ENCODE measurements at places on chromosomes 7 and 10.
A peak's percentile ranks its signal among the peaks of the same experiment; 100 is the strongest.

- DNase-seq, result no peak
Measured at GRCh38 chr10:2623675-2624274, 443.6 kb upstream of the PFKP start.

GRCh38 chr10:114686013-114686412 is 27.9 kb upstream of the ABLIM1 start:
- no peak for DNase-seq

DNA sequence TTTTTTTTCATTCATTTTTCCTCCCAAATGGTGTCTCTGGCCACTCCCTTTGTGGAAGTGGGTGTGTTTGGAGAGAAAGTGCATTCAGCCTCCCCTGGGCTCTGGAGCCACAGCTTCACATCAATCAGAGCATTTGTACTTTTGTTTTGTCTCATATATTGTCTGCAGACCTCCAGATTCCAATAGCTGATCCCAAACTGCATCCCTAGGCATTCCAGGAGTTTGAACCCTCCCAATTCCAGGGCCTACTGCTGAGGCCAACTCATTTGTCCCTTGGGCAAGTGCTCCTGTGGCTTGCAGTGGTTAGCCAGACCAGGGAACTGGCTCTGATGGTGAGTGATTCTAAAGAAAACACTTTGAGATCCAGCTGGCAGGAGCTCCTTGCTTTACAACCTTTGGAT is 163.3 kb downstream of the IPMK start:
- no peak for DNase-seq

DNA sequence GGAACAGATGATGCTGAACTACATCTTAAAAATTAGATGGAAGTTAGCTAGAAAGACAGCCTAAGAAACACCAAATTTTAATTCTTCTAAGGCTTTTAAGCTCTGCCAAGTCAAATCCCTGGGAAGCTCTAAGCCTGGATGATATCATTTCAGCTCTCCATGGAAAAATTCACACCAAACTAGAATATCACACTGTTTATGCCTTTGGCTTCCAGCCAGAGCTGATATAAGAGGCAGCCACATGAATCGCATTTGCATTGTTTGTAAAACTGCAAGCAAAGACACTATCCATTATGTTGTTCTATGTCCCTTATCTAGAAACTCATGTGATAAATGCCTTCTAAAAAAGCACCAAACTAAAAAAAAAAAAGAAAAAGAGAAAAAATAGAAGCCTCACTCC is 430.4 kb downstream of the GRID1 start:
- no peak for DNase-seq

DNA sequence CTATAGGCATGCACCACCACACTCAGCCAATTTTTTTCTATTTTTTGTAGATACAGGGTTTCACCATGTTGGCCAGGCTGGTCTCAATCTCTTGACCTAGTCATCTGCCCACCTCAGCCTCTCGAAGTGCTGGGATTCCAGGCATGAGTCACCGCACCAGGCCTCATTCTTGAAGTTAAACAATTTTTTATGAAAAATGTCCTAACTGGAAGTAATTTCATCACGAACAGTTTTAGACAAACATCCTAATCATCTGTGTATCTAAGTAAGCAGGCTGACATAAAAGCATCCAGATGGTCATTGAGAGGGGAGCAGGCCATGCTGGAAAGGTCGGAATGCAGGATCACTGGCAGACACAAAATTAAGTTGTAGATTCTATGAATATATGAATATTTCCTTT is 269.1 kb downstream of the ZMYND11 start:
- no peak for DNase-seq

- DNase-seq, result peak; percentile 78
Measured at GRCh38 chr7:55493408-55493807, 78.9 kb downstream of the VOPP1 start.

DNA sequence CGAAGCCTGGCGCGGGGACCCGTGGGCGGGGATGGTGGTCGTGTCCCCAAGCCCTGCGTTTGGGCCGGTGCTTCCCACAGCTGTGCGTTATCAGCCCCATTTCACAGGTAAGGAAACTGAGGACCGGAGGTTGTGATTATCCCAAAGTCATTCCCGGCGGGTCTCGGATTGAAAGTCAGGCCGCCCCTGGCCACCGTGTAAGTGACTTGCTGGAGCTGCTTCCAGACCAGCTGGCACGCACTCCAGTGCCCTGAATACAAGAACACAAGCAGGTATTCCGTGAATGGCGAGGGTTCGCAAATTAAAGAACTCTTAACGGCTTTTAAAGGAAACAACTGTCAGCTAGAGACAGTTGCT is 675 bp upstream of the ATE1 start:
- peak; percentile 55 for DNase-seq

GRCh38 chr7:134140889-134141867 is 14.0 kb downstream of the LRGUK start:
- peak; percentile 77 for DNase-seq

- DNase-seq, result no peak
Measured at GRCh38 chr7:131636092-131636491, 79.7 kb upstream of the PODXL start.

- no peak for DNase-seq
Measured at GRCh38 chr10:48274636-48275035, at the start of gene FRMPD2. FRMPD2 (minus strand) TSS chr10:48274696; CDS start chr10:48274567, 129 bp downstream.

DNA sequence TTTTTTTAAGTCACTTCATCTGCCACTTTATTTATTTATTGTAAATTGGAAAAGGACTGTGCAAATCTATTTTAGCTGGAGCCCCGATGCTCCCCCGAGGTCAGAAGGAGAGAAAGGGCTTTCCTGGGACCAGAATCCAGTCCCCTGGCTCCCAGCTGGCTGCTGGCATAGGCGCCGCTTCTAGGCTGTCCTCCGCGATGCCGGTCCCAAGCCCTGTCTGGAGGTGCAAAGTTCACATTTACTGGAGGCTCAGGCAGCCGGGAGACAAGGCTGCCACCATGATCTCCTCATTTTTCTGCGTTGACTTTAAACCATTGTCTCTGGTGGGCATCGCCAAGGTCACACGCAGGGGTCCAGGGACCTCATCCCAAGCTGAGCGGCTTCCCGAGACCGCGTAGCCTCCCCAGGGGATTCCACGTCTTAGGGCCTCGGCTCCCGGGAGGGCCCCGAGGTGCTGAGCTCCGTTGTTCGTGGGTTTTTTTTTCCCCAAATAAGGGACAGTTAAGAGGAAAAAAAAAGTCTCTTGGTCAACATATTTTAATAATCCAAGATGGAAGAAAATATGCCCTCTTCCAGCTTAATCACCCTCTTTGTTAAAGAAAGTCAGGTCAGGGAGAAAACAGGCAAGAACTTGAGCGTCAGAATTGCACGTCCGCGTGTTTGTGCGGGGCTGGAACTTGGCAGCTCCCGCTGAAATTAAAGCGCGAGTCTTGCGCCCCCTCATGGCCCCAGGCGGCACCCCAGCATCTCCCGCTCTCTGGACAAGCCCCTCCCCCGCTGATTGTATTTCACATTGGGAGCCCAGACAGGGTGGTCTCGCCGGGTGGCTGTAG is 11.9 kb downstream of the RGR start:
- DNase-seq, result no peak

- DNase-seq, result no peak
Measured at GRCh38 chr7:115054478-115055065, 132.7 kb downstream of the MDFIC start.

- no peak for DNase-seq
Measured at GRCh38 chr10:32650246-32650655, 204.3 kb downstream of the CCDC7 start.

DNA sequence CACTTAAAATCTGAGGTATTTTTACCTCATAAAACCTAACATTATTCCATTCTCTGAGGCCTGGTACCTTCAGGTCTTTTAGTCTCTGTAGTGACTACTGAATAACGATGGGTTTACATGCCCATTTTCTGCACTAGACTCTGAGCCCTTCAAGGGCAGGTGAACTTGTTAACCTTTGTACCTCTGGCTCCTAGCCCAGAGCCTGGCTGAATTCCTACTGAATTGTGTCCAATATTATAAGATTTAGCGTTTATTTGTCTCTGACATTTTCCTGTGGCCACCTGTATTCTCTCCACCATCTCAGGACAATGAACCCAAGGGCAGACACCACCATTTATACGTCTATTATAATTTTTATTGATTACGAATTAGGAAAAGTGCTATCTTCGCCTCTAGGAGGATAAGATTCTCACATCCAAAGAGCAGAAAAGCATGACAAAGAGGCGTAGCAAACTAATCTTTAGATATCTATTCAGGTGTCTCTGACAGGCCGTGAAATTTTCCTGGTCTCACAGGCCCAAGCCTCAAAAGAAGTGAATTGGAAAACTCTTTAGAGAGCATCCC is 27.9 kb upstream of the HNRNPH3 start:
- no peak for DNase-seq

- DNase-seq, result no peak
Measured at GRCh38 chr10:3933733-3934132, 148.7 kb upstream of the KLF6 start.

DNA sequence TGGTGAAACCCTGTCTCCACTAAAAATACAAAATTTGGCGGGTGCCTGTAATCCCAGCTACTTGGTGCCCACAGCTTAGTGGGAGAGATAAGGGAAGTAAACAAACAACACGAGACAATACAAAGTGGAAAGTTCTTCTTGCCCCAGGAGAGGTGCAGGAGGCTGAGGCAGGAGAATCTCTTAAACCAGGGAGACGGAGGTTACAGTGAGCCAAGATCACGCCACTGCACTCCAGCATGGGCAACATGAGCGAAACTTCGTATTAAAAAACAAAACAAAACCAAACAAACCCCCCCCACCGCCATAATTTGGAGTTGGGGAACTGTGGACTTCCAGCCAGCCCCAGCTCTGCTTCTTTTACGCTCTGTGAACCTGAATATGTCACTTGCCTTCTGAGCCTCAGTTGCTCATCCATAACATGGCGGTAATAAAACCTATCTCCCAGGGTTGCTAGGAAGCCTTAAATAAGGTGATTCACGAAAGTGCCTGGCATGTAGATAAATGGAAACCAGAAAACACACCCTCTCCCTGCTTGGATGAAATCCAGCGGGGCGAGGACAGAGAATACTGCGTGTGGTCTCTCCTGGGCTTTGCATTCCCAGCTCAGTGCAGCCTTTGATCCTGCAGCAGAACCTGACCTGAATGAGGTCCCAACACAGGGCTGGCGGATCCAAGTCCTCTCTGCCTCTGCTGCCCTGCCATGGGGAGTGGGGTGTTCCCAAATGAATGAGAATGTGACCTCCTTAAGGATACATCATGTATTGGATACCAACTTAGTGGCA is 10.2 kb downstream of the MLXIPL start:
- no peak for DNase-seq

DNA sequence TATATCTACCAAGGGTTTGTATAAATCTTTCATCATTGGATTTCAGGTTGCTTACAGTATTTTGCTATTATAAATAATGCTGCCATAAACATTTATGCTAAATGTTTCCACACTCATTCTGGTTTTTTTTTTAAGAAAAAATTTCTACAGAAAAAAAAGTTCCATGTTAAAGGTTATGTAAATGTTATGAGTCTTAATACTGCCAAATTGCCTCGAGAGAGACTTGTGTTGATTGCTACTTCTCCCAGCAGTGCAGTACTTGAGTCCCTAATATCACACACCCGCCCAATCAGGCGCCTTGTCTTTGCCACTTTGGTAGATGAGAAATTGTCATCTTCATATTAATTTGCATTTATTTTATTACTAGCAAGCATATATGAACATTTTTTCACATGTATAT is 96.7 kb upstream of the TMEM26 start:
- DNase-seq, result no peak

GRCh38 chr7:4733936-4734528 is 41.4 kb upstream of the AP5Z1 start:
- DNase-seq, result no peak

DNA sequence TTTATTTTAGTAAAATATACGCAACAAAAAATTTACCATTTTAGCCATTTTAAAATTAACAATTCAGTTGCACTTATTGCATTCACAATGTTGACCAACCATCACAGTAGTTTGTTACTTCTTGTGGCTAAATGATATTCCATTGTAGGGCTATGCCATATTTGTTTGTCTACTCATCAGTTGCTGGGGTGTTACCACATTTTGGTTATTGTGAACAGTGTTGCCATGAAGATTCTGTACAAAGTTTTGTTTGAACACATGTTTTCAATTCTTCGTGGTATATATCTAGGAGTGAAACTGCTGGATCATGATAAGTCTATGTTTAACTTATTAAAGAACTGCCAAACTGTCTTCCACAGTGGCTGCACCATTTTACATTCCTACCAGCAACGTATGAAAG is 46.3 kb upstream of the ZNF365 start:
- no peak for DNase-seq

- peak; percentile 1 for DNase-seq
Measured at GRCh38 chr7:42624471-42624870, 287.4 kb downstream of the C7orf25 start.

DNA sequence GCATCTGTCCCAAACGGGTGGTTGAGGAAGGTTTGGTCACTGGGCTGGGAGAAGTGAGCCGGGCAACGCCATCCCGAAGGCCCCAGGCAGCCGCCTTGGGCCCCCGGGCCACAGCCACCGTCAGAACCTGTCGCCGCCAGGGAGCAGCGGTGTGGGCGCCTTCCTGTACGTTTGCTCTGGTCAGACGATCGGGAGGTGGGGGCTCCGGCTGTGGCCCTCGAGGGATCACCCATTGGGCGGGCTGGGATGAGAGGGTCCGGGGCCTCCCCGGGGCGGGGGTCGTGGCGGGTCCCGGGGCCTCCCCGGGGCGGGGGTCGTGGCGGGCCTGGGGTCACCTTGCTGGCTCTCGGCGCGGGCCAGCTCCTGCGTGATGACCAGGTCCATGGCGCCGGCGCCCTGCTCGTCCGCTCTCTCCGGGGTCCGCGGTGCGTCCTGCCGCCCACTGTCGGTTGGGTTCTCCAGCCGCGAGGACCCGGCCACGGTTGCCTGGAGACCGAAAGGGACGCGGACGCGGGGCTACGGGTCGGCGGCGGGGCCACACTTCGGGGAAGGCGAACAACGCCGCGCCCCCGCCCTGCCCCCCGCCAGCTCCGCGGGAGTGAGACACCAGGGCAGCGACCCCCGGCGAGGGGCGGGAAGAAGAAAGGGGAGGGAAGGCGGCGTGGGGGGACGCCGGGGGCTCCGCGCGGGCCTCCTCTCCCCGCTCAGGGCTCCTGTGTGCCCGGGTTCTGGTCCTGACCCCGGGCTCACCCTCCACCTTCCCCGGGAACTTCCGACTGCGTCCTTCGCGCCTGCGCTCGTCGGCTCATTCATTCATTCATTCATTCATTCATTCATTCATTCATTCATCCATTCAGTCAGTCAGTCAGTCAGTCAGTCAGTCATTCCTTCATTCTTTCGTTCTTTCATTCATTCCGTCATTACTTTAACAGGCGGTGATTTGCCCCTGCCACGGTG is at the start of gene CFAP46:
Gene CFAP46, minus strand, starts transcription at position 470 of the 957 bp plus-strand sequence. Its CDS starts 86 bp downstream, at position 384.
- no peak for DNase-seq
